ENCODE measurements at places on chromosomes 11 and 22. TPM values are rescaled to one million over a fixed set of nuclear protein-coding genes. Genes with fewer than 3 reads are reported as not detected.
A peak's percentile ranks its signal among the peaks of the same experiment; 100 is the strongest.

DNA sequence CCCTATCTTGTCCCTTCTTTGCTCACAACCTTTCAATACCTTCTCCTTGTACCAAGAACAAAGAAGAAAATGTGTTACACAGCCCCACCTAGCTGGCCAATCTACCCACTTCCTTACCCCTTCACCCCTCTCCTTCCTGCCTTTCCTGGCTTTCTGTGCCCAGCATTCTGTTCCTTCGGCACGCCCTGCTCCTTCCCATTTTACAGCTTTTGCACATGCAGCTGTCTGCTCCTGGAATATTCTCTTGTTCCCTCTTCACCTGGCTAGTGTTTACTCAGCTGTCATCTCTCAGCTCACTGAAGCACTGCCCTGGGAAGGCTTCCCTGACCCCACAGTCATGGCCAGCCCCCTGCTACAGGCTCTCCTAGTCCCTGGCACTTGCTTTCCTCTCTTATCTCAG is 30.7 kb downstream of the SERPINH1 start:
- no peaks in the 10 kb centered on the region for H3K27me3 ChIP-seq
- no peak overlapping the region for H3K4me3 ChIP-seq
- peaks cover 19% of the 10 kb centered on the region for H3K4me1 ChIP-seq
- no peak overlapping the region for H3K27ac ChIP-seq

DNA sequence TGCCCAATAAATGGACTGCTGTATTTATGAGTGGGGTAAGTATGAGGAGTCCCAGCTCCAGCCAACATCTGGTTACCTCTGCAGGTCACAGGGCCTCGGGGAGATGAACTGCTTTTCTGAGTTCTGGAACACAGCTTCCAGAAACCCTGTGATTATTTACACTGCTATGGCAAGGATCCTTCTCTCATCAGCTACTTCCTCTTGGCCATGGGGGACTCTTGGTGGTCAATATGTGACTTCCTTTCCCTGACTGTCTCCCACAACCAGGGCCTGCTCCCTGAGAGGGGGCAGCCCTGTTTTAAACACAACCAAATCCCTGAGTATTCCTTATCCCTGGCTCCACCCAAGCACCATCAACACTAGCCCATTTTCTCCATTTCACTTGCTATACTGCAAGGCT is 10.0 kb downstream of the RHOG start:
- H3K27me3 ChIP-seq = no peaks in the 10 kb centered on the region
- peaks cover 50% of the 10 kb centered on the region for H3K4me1 ChIP-seq
- no peak for DNase-seq
- no peak overlapping the region for H3K27ac ChIP-seq
- H3K4me3 ChIP-seq = no peak overlapping the region
- peaks cover 37% of the 10 kb centered on the region for H3K36me3 ChIP-seq

- peaks cover 28% of the 10 kb centered on the region for H3K4me1 ChIP-seq
- H3K27ac ChIP-seq = no peak overlapping the region
- H3K4me3 ChIP-seq = no peak overlapping the region
- peaks cover 62% of the 10 kb centered on the region for H3K27me3 ChIP-seq
- DNase-seq = no peak
- H3K36me3 ChIP-seq = no peaks in the 10 kb centered on the region
These were observed 21.3 kb downstream of the ZBTB16 start for GRCh38 chr11:114080769-114081168.

GRCh38 chr11:9017773-9018172 is 14.0 kb upstream of the NRIP3 start:
- no peaks in the 10 kb centered on the region for H3K27me3 ChIP-seq
- H3K4me1 ChIP-seq = peaks cover 9% of the 10 kb centered on the region
- DNase-seq = no peak

- no peak overlapping the region for H3K27ac ChIP-seq
- H3K27me3 ChIP-seq = peaks cover 4% of the 10 kb centered on the region
- no peak overlapping the region for H3K4me3 ChIP-seq
- H3K36me3 ChIP-seq = peaks cover 5% of the 10 kb centered on the region
These were observed 117.7 kb upstream of the RCN1 start for GRCh38 chr11:31973172-31973571.

DNA sequence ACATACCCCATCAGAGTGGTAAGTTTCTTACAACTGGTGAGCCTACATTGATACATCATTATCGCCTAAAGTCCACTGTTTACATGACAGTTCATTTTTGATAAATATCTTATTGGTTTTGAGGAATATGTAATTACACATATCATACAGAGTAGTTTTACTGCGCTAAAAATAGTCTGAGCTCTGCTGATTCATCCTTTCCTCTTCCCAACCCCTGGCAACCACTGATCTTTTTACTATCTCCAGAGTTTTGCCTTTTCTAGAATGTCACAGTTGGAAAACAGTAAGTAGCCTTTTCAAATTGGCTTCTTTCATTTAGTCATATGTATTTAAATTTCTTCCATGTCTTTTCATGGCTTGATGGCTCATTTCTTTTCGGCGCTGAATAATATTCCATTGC is 112.8 kb downstream of the LARGE1 start:
- no peak overlapping the region for H3K4me3 ChIP-seq
- H3K36me3 ChIP-seq = no peaks in the 10 kb centered on the region
- H3K4me1 ChIP-seq = peaks cover 64% of the 10 kb centered on the region
- no peak for DNase-seq
- H3K27ac ChIP-seq = no peak overlapping the region
- no peaks in the 10 kb centered on the region for H3K27me3 ChIP-seq

Gene EXPH5
- 9.2 TPM for total RNA-seq

DNA sequence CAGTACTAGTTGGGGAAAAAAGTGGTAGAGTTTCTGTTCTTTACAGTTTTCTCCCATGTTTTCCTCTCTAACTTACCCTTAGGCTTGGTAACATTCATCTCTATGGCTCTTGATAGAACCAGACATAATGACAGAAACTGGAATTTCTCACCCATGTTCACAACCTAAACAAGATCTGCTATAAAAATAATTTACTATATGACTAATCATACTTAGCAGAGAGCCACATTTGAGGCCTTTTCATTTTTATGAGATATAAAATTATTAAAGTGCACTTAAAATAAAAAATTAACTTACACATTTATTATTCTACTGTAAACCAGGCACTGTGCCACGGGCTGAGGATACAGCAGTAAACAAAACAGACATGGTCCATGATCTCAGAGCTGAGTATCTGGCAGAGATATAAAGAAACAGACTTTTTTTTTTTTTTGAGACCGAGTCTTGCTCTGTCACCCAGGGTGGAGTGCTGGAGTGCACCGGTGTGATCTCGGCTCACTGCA is 98.1 kb downstream of the GAB2 start:
- peaks cover 5% of the 10 kb centered on the region for H3K4me1 ChIP-seq
- no peak overlapping the region for H3K4me3 ChIP-seq
- DNase-seq = no peak
- no peaks in the 10 kb centered on the region for H3K36me3 ChIP-seq

Gene HBG2
- 6.5 TPM for total RNA-seq

DNA sequence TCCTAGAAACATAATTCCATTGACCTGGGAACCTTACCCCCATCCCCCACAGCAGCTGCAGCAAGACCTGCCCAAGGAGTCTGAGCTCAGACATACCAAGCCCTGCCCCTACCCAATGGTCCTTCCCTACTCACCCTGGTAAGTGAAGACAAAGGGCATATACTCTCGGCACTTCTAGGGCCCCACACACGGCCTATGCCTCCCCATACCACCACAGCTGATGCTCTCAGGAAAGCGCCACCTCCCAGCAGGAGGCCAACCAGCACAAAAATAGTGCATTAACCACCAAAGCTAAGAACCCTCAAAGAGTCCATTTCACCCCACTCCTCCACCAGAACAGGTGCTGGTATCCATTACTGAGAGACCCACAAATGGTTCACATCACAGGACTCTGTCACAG is 74.4 kb upstream of the GUCY1A2 start:
- H3K27ac ChIP-seq = no peak overlapping the region
- no peak overlapping the region for H3K4me3 ChIP-seq
- no peaks in the 10 kb centered on the region for H3K27me3 ChIP-seq
- DNase-seq = no peak
- H3K36me3 ChIP-seq = peaks cover 10% of the 10 kb centered on the region

DNA sequence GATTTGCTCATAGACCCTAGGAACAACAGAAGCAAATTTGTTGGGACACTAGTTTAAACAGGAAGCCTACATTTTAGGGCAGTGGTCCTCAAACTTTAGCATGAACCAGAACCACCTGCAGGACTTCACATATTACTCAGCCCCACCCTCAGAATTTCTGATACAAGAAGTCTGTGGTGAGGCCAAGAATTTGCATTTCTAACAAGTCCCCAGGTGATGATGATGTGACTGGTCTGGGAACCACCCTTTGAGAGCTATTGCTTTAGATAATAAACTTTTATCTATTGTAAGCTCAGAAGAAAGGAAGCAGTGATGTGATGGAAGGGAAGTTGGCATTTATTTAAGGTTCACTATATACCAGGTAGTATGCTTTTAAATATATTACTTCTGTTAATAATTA is 194.0 kb downstream of the FAM181B start:
- H3K36me3 ChIP-seq = no peaks in the 10 kb centered on the region
- H3K27ac ChIP-seq = no peak overlapping the region
- DNase-seq = no peak
- no peaks in the 10 kb centered on the region for H3K27me3 ChIP-seq
- H3K4me1 ChIP-seq = no peaks in the 10 kb centered on the region
- no peak overlapping the region for H3K4me3 ChIP-seq

Gene APOA4
- total RNA-seq = not detected

GRCh38 chr22:49907807-49908206 is 10.4 kb downstream of the ALG12 start:
- no peaks in the 10 kb centered on the region for H3K27me3 ChIP-seq
- H3K27ac ChIP-seq = peak overlapping the region; percentile 44
- peaks cover 23% of the 10 kb centered on the region for H3K36me3 ChIP-seq
- no peaks in the 10 kb centered on the region for H3K4me1 ChIP-seq

DNA sequence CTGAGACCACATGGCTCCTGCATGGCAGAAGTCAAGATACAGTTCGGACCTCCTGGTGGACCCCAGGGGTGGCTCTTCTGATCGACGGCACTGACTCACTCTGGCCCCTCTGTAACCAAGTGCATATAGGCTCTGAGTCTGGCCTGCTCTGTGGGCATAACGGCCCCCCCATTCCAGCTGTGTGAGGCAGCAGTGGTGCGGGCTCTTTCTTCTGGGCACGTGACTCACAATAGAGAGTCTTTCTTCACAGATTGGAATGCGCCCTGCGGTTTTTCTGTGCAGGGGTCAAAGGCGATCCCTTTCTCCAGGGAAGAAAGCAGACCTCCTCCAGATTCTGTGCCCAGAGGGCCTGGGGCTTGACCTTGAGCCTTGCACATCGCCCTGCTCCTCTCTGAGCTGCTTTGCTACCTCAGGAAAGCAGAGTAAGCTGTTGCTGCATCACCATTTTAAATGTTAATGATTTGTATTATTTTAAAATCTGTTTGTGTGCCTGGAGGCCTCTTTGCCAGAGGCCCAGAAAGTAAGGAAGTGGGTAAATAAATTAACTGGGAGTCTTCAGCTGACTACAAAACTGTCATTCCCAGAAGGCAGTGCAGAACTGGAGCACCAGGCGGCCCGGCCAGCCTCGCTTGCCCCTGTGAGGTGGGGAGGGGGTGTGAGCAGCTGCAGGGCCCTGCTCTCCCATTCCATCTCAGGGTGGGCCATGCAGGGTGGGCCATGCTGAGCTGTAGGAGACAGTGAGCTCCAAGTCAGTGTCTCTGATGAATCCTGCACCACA is 199.0 kb downstream of the GRIK4 start:
- H3K4me1 ChIP-seq = peaks cover 38% of the 10 kb centered on the region
- no peak overlapping the region for H3K27ac ChIP-seq
- peak; percentile 60 for DNase-seq
- no peaks in the 10 kb centered on the region for H3K27me3 ChIP-seq
- no peak overlapping the region for H3K4me3 ChIP-seq

- no peak overlapping the region for H3K4me3 ChIP-seq
- 0 out of 2 replicates have a peak overlapping the region, but pooled peaks have one; percentile 23 for H3K27ac ChIP-seq
- no peaks in the 10 kb centered on the region for H3K27me3 ChIP-seq
These were observed 67.9 kb upstream of the PITPNB start for GRCh38 chr22:27986937-27987336.

- H3K36me3 ChIP-seq = no peaks in the 10 kb centered on the region
- no peak overlapping the region for H3K4me3 ChIP-seq
- H3K4me1 ChIP-seq = peaks cover 13% of the 10 kb centered on the region
- no peaks in the 10 kb centered on the region for H3K27me3 ChIP-seq
These were observed 258.3 kb downstream of the LRRC4C start for GRCh38 chr11:41201156-41201555.

Gene IGLL5
- total RNA-seq = not detected

DNA sequence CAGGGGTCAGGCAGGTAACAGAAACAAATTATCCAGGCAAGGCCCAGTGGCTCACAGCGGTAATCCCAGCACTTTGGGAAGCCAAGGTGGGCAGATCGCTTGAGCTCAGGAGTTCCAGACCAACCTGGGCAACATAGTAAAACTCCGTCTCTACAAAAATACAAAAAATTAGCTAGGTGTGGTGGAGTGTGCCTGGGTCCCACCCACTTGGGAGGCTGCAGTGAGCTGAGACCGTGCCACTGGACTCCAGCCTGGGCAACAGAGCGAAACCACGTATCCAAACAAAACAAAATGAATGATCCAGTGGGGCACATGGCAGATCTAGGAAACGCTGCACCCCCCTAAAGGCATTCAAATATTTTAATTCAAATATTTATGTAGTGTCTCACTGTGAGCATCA is 9.9 kb downstream of the NUMA1 start:
- no peaks in the 10 kb centered on the region for H3K27me3 ChIP-seq
- peaks cover 11% of the 10 kb centered on the region for H3K36me3 ChIP-seq
- peaks cover 40% of the 10 kb centered on the region for H3K4me1 ChIP-seq
- DNase-seq = no peak
- H3K4me3 ChIP-seq = no peak overlapping the region

Gene SYT12
- 7.3 TPM for total RNA-seq

DNA sequence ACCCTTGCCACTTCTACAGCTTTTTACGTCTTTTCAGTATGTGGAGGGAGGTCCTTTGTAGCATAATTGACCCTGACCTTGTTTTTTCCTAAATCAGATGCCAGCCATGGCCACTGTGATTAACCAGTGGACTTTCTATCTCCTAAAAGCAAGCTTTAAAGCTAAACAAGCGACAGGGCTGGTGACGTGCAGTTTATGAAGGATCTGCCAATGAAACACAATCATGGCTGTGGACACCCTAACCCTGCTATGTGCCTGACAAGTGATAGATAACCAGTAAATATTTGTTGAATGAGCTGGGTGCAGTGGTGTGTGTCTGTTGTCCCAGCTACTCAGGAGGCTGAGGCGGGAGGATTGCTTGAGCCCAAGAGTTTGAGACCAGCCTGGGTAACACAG is 64.2 kb downstream of the LIF start:
- H3K27ac ChIP-seq = no peak overlapping the region
- peaks cover 12% of the 10 kb centered on the region for H3K27me3 ChIP-seq
- DNase-seq = no peak
- H3K4me3 ChIP-seq = no peak overlapping the region
- H3K36me3 ChIP-seq = no peaks in the 10 kb centered on the region

GRCh38 chr22:28442264-28442710 is 237.4 kb downstream of the TTC28 start:
- H3K27me3 ChIP-seq = no peaks in the 10 kb centered on the region
- H3K36me3 ChIP-seq = no peaks in the 10 kb centered on the region
- DNase-seq = peak; percentile 85
- H3K27ac ChIP-seq = 0 out of 2 replicates have a peak overlapping the region, but pooled peaks have one; percentile 33

- H3K27me3 ChIP-seq = peaks cover 10% of the 10 kb centered on the region
- DNase-seq = no peak
- no peaks in the 10 kb centered on the region for H3K36me3 ChIP-seq
- H3K4me1 ChIP-seq = 0 out of 2 replicates have a peak, but pooled peaks cover 2% of the 10 kb centered on the region
These were observed 55.6 kb downstream of the WT1 start for GRCh38 chr11:32379719-32380118.

GRCh38 chr22:37181681-37182080 is 6.4 kb downstream of the C1QTNF6 start:
- peaks cover 19% of the 10 kb centered on the region for H3K4me1 ChIP-seq
- H3K27me3 ChIP-seq = no peaks in the 10 kb centered on the region
- no peak overlapping the region for H3K27ac ChIP-seq
- no peaks in the 10 kb centered on the region for H3K36me3 ChIP-seq
- H3K4me3 ChIP-seq = no peak overlapping the region

GRCh38 chr11:12786891-12787290 is 112.7 kb downstream of the TEAD1 start:
- no peak for DNase-seq
- peaks cover 4% of the 10 kb centered on the region for H3K36me3 ChIP-seq
- peaks cover 79% of the 10 kb centered on the region for H3K4me1 ChIP-seq
- no peak overlapping the region for H3K4me3 ChIP-seq
